ENCODE measurements at places on chromosomes 4 and X.
A peak's percentile ranks its signal among the peaks of the same experiment; 100 is the strongest.

- DNase-seq: peak; percentile 46
Observed at GRCh38 chr4:167233685-167234315, 494 bp downstream of the SPOCK3 start.

DNA sequence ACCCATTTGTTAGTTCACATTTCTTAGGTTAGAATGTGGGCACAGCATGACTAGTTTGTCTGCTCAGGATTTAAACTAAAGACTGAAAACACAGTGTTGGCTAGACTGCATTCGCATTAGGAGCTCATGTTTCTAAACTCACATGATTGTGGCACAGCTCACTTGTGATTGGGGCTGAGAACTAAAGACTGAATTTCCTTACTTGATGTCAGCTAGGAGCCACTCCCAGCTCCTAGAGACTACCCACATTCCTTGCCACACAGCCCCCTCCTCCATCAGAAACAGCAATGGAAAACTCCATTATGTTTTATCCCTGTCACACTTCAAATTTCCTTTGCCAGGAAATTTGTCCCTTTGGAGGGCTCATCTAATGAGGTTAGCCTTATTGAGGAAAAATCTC is 170.2 kb upstream of the NUDT6 start:
- DNase-seq: no peak

DNA sequence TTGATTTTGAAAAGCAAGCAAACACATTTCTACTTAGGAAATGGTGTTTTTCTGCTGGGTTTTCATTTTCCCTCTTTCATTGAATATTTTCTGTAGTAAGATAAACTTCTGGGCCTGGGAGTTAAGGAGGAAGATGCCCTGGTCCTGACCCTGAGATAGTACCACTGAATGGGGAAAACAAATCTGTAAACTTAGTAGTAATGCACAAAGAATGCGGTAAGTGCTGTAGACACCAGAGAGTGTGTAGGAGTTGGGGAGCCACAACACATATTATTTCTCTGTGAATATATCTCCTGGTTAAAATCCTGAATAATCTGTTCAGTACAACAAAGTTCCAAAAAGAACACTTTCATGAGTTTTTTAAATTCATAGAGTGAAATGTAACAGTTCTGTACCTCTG is 178.3 kb downstream of the MAPK10 start:
- no peak for DNase-seq

DNA sequence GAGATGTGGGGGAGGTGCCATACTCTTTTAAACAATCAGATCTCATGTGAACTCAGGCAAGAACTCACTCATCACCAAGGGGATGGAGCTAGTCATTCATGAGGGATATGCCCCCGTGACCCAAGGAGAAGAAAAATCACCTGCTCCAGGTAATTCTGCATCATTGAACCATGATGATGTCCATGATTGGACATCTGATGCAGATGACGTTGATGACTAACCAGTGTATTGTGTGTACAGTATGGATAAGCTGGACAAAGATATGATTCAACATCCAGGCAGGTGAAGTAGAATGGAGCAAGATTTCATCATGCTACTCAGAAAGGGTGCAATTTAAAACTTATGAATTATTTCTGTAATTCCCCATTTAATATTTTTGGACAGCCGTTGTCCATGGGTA is 286.4 kb upstream of the SMIM31 start:
- no peak for DNase-seq

- DNase-seq: no peak
Observed at GRCh38 chrX:69177511-69178162, 12.4 kb upstream of the PJA1 start.

- no peak for DNase-seq
Observed at GRCh38 chr4:21469438-21470300, 478.9 kb downstream of the KCNIP4 start.

GRCh38 chrX:23656684-23657083 is 10.6 kb upstream of the PRDX4 start:
- no peak for DNase-seq

DNA sequence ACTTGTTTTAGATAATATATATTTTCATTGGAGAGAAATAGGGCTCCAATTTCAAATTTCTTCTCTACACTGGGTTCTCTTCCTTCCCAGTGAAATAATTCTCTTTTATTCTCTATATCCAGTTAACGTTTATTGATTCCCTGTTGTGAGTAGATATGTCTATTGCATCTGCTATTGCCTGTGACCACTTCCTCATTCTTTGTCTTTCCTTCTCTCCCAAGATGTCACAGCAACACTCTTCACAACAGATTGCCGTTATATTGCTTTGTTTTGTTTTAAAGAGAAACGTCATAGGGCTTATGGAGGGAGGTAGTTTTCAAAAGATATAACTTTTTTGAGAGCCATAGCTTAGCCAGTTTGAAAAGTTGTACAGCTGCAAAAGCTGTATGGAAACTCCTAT is 343.8 kb downstream of the ARHGAP24 start:
- DNase-seq: no peak

- no peak for DNase-seq
Observed at GRCh38 chr4:25722964-25723363, 67.3 kb downstream of the SLC34A2 start.

DNA sequence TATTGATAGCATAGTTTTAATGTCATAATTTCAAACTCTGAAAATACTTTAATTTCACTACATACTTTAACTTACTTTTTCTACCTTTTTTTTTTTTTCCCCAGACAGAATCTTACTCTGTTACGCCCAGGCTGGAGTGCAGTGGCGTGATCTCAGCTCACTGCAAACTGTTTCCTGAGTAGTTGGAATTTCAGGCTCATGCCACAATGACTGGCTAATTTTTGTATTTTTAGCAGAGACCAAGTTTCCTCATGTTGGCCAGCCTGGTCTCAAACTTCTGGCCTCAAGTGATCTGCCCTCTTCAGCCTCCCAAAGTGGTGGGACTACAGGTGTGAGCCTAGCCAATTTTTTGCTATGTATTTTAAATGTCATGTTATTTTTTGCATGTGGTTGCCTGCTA is 741.6 kb downstream of the TRAM1L1 start:
- DNase-seq: no peak

DNA sequence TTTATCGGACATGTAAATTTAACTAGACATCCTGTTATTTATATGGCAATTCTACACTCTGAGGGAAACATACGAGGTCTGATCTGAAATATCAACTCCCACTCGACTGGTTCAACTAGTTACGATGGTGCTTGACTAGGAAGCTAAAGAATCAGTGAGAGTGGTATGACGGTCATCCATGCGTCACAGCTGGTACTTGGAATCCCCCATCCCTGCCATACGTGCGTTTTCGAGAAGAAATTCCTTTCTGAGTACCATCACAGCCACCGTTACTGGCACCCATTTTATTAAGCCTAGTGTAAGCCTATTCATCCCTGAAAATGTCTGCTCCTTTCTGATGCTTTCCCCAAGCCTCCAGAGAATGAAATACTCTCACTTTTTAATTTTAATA is 695 bp upstream of the PIGA start:
- no peak for DNase-seq

DNA sequence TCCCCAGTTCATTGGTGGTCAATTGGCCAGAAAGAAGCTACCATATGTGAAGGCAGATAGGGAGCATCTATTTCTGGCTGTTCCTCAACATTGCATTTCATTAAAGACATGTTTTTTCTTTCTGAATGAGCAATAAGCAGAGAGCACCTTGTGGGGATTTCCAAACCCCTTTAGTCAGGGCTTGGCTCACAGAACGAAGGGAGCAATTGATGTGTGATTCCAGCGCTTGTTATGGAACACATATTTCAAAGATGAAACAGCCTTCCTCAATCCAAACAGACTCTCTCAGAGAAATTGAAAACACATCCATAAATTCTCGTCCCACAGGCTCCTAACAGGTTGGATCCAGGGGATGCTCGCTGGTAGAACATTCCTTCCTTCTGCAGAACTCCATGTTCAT is 84.1 kb downstream of the CLCN4 start:
- DNase-seq: no peak

DNA sequence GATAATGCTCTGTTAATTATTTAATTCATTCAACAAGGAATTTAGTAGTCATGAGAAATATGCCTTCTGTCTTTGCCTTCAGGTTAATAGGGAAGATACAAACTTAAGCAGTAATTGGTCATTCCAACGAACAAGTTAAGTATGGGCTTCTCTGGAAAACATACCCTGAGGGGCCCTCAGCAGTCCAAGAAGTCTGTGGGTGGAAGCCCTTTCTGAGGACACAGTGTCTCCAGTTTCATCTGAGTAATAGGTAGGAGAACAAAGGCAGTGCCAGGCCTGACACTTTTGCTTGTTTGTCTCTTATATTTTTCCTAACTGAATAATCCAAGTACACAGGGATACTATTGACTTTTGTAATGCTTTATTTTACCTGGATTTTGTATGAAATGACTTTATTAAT is 262.5 kb downstream of the FBXW7 start:
- no peak for DNase-seq

- no peak for DNase-seq
Observed at GRCh38 chrX:102934624-102935023, 2.4 kb upstream of the RAB40AL start.

DNA sequence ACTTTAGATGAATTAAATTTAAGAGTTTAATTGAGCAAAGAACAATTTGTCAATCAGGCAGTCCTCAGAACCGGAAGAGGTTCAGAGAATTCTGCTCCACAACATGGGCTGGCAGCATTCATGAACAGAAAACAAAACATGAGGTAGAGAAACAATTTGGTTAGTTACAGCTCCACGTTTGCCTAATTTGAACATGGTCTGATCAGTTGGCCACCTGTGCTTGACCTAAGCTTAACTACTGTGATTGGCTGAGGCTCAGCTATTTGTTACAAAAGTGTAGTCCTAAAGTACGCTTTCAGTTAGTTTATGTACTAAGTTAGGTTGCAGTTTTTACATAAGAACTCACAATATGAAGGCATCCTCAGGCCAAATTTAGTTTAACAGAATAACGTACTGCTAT is 258.6 kb downstream of the ADAM29 start:
- no peak for DNase-seq

DNA sequence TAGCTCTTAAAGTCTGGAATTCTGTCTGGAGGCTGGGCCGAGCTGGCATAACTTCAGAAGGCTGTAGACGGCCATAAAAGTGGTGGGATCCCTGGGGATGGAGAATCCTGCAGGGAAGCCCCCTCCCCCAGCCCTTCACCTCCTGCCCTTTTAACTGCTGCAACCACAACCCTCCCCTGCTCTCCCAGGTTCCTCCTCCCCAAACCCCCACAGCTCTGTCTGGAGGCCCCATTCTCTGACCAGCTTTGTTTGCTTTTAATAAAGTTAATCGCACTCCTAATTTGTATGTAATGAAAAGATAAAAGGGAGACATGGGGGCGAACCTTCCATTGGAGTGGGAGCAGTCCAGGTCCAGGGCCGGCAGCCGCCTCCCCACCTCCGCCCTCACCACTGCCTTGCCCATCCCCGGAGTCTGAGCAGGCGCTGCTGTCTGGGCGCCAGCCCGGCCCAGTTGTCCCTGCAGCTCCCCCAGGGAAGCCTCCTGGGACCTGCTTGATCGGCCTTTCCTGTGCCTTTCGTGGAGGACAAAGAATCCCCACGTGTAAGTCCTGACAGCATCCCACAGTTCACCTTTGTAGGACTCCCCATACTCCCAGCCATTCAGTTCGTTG is 84.3 kb downstream of the PJA1 start:
- no peak for DNase-seq

GRCh38 chr4:148069086-148069894 is 337.4 kb downstream of the ARHGAP10 start:
- DNase-seq: peak; percentile 83

GRCh38 chrX:132576939-132577338 is 88.1 kb upstream of the MBNL3 start:
- no peak for DNase-seq

GRCh38 chr4:156362581-156362980 is 408.9 kb upstream of the CTSO start:
- DNase-seq: no peak

DNA sequence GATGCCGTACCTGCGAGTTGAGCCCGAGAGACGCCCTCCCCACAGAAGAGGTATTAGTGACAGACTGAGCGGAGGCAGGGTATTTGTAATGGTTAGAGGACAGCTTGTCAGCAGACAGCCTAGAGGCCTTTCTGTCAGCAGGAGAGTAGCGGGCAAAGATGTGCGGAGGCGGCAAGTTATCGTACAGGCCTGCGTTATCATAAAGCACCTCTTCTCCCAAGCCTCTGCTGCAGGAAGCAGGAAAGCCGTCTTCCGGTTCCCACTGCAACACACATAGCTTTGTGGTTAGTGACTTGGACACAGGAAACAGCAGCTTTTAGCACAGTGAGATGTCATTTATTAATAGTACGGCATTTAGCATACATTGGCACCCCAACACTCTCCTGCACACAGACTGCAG is 158.3 kb downstream of the AFAP1 start:
- no peak for DNase-seq

Data from caudate nucleus (tissue), 63 donors.